Umbilical cord (tissue), 2 donors: ENCODE measurements at places on chromosomes 1 and 21. TPM values are rescaled to one million over a fixed set of nuclear protein-coding genes. Genes with fewer than 3 reads are reported as not detected.

The CNIH4 gene
- total RNA-seq = 18.3 TPM

The FMOD gene
- total RNA-seq = 227 TPM

The PRAMEF6 gene
- total RNA-seq = not detected

The C1orf226 gene
- 1.7 TPM for total RNA-seq

The KRTAP19-2 gene
- total RNA-seq = 8.2 TPM
